ENCODE measurements at places on chromosomes 16 and 17.

DNA sequence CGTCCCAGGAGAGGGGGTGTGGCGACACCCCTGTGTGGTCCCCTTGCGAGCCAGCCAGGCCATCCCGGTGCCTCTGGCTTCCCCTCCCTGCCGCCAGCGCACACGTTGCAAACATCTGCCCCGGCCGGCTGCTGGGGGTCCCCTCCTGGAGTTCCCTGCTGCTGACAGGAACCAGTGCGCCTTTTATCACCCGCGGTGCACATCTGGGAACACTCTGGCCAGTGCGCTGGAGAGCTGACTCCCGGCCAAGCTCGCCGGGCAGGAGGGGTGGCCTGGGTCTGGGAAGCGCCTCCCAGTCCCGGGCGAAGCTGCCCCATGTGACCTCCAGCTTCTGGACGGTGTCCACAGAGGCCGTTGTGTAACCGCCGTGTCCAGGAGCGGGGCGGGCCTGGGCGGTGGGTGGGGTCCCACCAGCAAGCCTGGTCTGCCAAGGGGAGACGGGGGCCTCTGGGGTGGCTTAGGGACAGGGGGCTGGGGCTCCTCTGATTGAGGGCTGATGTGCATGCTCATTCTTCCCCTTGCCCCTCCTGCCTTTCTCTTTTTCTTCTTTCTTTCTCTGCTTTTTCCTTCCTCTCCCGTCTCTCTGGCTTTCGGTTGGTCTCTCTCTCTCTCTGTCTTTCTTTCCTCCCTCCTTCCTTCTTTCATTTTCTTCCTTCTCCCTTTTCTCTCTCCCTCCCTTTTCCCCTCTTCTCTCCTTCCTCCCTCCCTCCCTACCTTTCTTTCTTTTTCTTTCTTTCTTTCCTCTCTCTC, 25.2 kb upstream of the CIBAR2 start:
- no peak for DNase-seq

DNA sequence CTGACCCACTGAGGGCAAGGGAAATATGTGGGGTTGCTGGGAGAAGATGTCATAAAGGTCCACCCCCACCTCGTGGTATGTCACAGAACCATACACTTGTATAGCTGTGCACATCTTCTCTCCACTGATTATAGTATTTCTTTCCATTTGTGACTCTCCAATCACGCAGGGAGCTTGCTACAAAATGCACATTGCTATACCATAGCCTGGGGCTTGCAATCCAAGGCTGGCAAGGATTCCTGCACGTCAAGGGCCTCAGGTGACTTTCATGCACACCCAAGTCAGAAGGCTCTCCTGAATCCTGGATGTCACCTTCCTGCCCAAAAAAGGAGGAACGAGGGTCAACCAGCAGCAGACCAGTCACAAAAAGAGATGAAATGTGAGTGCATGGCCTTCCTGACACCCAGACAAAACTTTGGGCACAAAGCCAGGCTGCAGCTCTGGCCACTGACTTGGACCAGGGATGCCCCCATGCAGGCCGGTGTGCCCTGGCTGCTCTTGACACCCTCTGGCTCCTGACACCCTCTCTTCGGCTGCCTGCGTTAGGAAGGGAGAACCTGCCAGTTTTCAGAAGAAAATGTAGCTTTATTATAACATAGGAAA, 12.1 kb downstream of the TBC1D26 start:
- no peak for DNase-seq

GRCh38 chr17:9432134-9432885, 143.3 kb downstream of the STX8 start:
- DNase-seq = no peak

- DNase-seq = no peak
Observed at GRCh38 chr16:17930280-17930679, 406.3 kb downstream of the NPIPA8 start.

DNA sequence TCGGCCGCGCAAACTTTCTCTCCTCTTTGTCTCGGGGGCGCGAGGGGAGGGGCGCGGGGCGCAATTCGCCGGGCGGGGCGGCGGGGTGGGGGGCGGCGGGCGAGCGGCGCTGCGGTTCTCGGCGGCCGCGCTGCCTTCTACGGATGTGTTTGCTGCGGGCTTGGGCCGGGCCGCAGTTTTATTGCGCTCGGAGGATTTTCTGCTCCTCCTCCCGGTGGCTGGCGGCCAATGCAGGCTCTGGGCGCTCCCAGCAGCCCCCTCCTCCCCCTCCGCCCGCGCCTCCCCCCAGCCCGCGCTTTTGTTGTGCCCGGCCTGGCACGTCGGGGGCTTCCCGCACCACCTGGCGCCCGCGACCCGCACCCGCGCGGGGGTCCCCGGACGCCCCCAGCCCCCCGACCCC, at the start of gene TIMP2:
TIMP2 (minus strand) TSS at position 154 of the 400 bp plus-strand sequence. CDS start 299 bp downstream, outside the sequence.
- peak; percentile 71 for DNase-seq

DNA sequence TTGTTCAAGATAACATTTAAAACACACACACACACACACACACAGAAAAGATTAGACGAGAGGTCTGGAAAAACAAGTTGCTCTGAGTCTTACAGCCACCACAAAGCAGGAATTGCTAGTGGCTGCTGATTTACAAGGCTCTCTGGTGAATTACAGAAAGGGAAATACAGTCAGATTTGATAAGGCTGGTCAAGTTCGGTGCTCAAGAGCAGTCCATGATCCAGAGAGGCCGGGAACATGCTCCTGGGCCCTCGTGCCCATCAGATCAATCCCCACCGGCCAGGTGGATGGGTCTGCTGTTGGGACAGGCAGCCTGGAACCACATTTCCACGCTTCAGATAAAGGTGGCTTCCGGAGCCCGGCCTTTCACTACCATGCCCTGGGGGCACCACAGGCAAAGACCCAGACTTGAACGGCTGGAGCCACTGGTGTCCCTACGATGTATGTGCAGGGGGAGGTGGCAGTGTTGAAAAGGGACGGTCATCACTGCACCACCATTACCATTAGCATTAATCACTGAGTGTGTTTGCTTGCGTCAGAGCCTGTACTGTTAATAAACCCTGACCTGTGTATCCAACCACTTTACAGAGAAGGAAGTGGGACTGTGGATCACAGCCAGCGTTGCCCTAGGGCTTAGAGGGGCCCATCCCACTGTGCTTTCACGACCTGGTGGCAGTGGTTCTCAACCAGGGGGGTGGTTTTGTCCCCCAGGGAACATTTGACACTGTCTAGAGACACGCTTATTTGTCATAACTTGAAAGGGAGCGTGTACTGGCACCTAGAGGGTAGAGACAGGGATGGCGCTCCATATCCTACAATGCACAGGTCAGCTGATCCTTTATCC, 95.1 kb downstream of the XYLT1 start:
- no peak for DNase-seq

- DNase-seq = no peak
Observed at GRCh38 chr17:4208238-4208637, 55.5 kb downstream of the ANKFY1 start.

DNA sequence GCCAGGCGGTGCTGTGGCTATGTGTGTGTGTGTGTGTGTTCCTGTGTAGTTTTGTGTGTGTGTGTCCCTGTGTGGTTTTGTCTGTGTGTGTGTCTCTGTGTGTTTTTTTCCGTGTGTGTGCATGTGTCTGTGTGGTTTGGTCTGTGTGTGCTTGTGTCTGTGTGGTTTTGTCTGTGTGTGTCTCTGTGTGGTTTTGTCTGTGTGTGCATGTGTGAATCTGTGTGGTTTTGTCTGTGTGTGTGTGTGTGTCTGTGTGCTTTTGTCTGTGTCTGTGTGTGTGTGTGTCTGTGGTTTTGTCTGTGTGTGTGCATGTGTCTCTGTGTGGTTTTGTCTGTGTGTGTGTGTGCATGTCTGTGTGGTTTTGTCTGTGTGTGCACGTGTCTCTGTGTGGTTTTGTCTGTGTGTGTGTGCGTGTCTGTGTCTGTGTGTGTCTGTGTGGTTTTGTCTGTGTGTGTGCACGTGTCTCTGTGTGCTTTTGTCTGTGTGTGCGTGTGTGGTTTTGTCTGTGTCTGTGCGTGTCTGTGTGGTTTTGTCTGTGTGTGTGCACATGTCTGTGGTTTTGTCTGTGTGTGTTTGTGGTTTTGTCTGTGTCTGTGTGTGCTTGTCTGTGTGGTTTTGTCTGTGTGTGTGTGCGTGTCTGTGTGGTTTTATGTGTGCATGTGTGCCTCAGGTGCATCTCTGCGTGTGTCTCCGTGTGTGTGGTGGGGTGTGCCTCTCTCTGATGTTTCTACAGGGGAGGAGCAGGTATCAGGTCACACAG, 62.3 kb downstream of the ZDHHC7 start:
- DNase-seq = no peak

DNA sequence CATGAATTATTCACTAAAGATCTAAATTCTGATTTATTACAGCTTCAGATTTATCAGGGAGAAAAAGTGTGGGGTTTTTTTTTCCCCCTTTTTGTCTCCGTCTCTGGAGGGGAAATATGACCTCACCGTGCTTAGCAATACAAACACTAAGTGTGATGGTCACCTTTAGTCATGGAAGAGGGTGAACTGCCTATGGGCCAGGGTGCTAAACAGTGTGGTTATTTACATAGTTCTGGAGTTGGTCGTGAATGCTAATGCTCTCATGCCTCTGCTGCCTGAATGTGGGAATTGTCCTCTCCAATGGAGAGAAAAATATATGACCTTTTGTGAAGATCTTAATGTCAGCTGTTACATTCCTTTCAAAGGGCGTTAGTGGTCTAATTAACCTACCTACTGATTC, 44.8 kb upstream of the MSI2 start:
- no peak for DNase-seq

DNA sequence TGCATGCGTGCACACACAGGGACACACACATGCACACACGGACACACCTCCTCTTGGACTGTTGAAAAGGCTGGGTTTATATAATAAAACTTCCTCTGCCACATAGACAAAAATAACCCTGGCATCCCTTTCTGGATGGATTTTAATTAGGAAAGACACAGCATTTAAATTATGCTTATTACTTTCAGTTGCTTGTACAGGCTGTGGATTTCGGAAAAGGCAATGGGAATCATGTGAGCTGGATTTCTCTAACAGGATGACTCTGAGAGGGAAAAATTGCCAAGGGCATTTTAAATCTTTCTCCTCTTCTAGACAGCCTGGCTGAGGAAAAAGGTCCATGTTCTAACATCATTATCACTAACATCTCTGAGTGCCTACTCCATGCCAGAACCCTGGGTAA, 75.9 kb downstream of the HLF start:
- DNase-seq = no peak

DNA sequence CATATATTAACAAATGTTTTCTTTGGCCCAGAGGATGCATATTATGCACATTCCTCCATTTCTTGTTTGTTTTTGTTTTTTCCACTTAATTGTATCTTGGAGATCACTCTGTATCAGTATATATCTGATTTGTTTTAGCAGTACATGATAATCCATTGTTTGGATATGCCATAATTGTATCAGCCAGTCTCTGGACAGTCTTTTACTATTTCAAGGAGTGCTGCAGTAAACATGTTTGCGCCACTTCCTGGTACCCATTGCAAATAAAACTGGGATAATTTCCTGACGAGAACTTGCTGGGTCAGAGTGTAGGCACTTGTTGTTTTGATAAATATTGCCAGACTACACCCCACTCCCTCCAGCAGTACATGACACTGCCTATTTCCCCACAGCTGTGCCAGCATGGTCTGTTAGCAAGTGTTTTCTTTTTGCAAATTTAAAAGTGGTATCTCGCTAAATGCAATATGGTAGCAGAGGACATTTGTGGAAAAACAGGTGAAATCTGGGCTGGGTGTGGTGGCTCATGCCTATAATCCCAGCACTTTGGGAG, 4.9 kb upstream of the TMEM11 start:
- no peak for DNase-seq

- peak; percentile 75 for DNase-seq
Observed at GRCh38 chr17:29005936-29006511, at the start of gene SEZ6. Gene SEZ6 (minus strand): TSS chr17:29006033. CDS start chr17:29005869, 164 bp downstream.

DNA sequence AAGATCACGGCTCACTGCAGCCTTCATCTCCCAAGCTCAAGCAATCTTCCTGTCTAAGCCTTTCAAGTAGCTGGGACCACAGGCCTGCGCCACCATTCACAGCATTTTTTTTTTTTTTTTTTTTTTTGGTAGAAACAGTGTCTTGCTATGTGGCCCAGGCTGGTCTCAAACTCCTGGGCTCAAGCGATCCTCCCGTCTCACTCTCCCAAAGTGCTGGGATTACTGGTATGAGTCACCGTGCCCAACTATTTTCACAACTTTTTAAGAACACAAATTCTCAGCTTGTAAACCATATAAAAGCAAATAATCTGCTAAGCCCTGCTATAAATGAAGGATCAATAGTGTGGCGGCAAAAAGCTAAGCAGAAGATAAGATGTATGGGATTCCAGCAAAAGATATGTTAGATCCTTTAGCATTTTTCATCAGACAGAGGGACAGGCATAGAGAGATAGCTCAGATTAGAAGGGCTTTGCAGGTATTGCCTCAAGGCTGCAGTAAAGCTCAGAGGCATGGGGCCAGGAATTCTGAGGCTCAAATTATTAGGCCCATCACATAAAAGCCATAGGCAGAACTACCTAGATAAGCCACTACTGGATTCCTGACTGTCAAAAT, 55.1 kb downstream of the EMP2 start:
- no peak for DNase-seq

GRCh38 chr16:52488837-52489289, 58.1 kb downstream of the TOX3 start:
- DNase-seq = no peak

DNA sequence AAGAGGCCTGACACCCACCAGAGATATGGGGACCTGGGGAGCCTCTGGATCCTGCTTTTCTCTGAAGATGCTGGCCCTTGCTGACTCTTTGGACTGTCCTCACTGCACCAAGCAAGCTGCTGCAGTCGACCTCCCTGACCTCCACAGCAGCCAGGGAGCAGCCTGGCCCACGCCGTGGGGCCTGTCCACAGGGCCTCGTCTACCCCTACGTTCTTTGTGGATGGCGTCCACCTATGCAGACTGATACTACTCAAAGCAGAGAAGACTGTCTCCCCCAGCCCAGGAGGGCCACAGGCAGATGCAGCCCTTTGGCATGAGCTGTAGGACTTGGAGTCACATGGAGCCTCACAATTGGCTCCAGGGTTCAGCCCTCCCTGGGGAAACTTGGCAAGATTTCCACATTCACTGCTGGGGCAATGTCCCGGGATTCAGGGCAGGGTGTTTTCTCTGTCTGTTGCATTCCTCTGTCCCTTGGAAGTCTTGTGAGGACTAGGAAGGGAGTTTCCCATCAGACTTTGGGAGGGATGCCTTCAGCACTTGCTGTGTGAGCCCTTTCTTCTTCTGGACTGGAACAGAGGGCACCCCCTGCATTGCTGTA, 152.2 kb downstream of the NTN1 start:
- DNase-seq = no peak

- DNase-seq = no peak
Observed at GRCh38 chr16:84303023-84303422, 8.3 kb downstream of the WFDC1 start.

DNA sequence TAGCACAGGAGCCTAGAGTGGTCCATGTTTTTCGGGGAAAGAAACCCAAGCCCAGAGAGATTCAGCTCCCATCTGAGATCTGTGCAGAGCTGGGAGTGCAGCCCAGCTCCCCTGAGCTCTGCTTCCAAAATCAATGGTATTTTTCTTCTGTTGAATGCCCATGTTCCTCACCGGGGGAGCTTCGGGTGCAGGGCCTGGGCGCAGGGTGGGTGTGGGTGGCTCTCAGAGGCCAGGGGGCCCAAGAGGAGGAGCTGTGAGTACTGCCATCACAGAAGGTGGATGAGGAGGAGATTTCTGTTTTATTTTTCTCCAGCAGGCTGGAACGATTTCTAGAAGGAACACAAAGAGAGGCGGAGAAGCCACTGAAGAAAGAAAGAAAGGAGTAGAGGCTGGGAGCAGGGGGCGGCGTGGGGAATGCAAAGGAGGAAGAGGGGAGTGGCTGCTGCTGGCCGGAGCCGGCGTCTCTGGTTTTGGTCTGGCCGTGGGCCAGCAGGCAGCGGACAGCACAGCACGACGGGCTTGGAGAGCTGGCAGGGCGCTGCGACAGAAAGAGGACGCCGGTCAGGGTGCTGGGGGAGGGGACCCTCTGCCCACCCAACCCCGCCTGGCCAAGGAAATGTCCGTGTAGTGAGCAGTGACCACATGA, 76.2 kb upstream of the KSR1 start:
- no peak for DNase-seq

- DNase-seq = peak; percentile 61
Observed at GRCh38 chr17:81097134-81097942, 62.4 kb downstream of the BAIAP2 start.
